ELR (cell line): ENCODE measurements at places on chromosomes 7 and 10.

GRCh38 chr7:97845622-97846203 is 26.5 kb downstream of the ASNS start:
- DNase-seq, result peak; percentile 49

DNA sequence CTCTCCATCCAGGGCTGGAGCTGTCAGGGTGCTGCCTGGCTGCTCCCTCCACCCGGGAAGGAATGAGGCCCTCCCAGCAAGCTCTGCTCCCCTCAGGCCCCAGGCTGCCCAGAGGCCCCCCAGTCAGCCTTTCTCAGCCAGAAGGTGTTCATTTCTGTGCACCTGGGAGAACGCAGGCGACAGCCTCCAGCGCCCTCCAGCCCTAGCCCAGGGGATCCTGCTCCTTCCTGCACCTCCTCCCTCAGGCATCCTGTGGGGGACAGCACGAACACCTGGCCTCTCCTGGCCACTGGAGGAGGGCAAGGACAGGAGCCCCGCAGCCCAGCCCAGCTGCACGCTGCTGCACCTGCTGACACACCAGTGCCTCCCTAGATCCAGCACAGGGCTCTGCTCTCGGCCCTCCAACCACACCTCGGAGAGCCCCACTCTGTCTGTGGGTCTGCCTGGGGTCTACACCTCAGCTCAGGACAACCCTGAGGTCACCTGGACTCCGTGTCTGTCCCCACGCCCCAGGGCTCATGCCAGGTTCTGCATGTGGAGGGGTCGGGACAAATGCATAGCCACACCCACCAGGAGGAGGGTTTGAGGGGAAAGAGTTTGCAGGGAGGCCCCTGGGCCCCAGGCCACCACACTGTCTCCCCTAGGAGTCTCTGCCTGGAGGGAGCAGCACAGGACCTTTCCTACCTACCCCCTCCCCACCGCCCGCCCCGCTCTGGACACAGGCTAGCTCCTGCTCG is 7.4 kb upstream of the PWWP2B start:
- DNase-seq, result no peak

- DNase-seq, result no peak
Observed at GRCh38 chr7:111103678-111104274, 12.8 kb downstream of the LRRN3 start.

GRCh38 chr10:20627087-20627486 is 270.0 kb downstream of the NEBL start:
- DNase-seq, result no peak

- DNase-seq, result peak; percentile 31
Observed at GRCh38 chr10:102781921-102782557, 38.3 kb downstream of the WBP1L start.

DNA sequence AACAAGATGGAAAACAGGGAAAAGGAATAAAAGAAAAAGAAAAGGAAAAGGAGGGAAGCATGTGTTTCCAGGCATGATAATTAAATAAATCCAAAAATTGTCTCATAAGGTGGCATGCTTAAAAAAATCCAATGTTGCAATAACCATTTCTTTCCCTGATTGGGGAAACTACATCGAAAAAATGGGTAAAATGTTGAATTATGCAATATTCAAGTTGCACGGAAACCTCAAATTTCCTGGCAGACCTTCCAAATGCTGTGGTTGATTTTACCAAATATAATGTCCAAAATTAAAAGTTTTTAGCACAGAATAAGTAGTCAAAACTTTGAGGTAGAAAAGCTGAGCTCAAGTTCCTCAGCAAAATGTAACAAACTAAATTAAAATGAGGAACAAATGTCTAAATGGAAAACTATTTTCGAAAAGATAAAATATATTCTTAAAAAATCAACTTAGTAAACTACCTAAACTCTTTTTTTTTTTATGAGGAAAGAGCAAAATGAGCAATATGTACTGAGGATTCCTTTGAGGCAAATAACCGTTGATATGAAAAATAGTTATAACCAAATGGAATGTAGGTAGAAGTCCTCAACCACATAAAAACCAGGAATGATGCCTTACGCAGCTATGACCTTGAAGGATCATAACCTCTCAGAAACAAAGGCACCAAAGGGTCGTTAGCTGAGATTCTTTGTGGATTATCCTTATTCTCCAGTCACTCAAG is 52.6 kb downstream of the MACC1 start:
- DNase-seq, result no peak

DNA sequence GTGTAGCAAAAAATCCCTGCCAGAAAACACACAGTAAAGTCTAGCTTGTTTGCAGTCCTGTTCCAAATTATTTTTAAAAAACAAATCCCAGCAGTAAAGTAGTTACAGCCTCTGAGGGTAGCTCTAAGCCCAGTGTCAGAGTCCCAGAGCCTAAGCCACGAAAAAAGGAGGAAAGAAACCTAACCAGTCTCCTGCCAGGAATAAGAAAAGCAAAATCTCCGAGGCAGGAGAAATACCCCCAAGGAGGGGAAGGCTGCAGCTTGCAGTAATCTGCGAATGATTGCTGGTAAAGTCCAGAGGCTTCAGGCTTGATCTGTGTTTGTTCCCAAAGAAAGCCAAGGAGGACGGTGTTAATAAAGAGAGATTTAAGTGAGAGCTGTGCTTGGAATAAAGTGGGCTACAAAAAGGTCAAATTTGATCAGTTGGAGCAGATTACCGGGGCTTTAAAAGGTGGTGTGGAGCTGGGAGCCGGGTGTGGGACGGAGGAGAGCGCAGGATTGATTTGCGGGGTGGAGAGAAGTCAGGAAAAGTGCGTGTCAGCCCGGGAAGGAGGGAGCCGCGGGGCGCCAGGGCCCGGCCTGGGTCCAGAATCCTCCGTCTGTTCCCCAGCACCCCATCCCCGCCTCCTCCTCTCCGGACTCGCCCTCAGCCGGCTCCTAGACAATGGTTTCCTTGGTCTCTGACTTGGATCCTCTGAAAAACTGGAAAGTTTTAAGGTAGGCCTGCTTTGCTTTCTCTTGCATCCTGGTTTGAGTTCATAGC is 219.4 kb upstream of the CELF2 start:
- no peak for DNase-seq

DNA sequence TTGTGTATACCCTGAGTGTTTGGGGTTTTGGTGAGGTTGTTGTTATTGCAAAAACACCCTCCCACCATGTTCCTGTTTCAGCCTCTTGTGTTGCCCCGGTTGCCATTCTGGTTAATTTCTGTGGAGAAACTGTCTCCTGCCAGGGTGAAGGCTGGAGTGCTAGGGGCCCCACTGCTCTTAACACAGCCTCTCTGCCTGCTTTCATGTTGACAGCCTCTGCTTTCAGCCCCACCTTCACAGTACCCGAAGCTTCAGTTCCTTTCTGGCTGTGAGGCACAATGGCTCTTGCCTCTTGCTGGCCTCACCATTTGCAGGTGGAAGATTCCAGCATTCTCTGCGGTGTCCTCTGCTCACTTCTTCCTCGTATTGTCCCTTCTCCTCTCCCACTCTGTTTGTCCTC is 19.2 kb downstream of the SLC18A2 start:
- no peak for DNase-seq

DNA sequence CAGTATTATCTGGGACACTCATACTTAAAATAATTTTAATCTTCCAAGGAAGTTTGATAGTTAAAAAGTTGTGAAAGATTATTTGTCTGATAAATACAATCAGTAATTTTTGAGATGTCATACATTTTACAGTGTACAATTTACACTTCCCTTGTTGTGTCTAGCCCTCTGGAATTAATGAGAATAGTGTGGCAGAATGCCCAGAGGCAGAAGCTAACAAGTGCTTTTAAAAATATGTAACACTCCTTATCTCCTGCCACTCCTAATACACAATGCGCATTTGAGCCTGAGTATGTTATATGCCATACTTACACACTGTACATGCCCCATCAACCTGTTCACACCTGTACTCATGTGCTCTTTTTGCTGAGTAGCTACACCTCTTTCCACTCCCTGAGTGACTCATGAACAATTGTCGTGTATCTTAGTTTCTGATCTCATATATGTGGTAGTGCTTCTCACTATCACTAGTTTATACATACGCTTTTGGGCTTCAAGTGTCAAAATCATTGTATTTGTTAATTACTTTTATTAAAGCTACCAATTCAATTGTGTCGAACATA is 106.9 kb upstream of the GNAI1 start:
- DNase-seq, result no peak

DNA sequence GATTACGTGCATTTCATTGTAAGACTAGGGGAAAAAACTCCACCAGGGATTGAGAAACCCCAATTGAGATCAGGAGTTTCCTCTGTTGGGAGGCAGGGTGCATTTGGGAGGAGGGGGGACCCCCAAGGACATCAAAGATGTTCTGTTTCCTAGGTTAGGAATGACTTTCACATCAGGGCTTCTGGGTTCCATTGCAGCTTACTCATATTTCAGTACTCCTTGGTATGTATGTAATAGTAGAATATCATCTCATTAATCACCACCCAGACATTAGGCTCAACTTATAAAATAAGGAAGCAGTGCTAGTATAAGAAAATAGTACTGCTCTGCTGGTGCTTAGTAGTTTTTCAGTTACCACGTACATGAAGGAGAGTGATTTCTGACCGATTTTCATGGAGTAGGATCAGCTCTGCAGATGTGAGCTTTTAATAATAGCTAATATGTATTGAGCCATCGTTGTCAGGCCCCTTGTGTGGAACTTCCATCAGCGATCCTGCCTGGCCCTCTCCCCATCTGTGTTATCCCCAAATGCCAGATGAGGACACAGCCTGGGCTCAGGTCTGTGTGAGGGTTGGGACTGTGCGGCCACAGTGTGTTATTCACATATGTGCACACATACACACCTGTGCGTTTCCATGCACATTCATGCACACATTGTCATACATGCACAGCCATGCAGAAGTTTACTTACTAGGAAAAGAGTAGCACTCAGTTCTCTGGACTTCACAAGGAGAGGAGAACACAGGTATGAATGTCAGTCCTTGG is 23.5 kb downstream of the UPP1 start:
- DNase-seq, result peak; percentile 74

GRCh38 chr10:15483215-15484075 is 112.4 kb upstream of the FAM171A1 start:
- no peak for DNase-seq

DNA sequence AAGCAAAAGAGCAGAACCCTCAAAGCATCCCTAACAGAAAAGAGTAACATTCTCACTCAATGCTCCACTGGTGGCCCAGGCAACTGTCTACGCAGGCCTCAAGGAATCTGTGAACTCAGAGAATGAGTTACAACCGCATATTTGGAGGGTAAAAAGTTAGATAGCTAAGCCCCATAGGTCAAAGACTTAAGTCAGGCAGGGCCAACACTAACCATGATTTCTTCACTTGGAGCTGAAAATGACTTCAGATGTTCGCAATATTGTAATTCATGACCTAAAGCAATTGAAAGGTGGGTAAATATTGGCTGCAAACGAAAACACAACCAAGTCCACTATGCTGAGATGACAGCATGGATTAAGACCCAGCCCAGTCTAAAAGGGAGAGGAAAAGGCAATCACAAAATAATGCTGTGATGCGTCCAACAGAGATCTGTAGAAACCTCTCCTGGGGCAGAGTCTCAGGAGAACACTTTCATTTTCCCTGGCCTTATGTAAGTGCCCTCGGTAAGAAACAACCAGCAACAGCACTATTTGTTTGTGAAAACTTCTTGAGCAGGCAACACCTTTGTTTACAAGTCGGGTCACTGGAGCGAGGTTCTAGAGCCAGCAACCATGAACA is 176.5 kb downstream of the TNS3 start:
- no peak for DNase-seq

DNA sequence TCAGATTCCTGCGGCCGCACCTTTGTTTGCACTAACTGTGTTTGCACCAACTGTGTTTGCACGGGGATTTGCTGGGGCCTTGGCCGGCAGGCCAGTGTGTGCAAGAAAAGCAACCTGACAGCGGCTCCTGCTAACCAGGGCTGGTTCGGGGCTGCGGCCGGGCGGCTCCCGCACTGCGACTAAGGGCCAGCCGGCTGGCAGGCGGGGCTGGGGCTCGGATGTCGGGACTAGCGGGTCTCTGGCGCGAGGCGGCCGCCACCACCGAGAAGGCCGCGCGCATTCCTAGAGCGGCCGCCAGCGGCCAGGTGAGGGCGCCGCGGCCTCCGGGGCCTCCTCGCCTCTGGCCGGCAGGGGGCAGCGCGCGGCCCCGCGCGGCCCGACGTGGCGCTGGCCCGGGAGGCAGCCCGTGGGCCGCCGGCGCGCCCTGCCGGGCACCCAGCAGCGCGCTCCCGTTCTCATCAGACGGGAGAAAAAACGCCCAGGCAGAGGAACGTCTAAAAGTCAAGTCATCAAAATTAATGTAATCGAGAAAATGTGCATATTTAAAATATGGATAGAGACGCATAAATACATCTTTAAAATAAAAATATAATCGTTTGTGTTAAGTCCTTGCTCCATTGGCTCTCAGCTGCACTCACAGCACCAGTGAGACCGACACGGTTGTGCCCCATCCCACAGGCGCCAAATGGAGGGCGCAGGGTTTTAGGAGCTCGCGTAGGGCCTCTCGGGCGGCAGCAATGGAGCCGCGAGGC is 38.5 kb downstream of the ZNF777 start:
- peak; percentile 64 for DNase-seq

GRCh38 chr10:131730771-131731497 is 169.9 kb upstream of the PPP2R2D start:
- DNase-seq, result no peak

GRCh38 chr10:52239771-52240170 is 74.3 kb upstream of the DKK1 start:
- no peak for DNase-seq

- DNase-seq, result no peak
Observed at GRCh38 chr7:148395352-148395811, 195.2 kb upstream of the C7orf33 start.

GRCh38 chr7:89837515-89837914 is 316.8 kb upstream of the STEAP1 start:
- no peak for DNase-seq

- DNase-seq, result peak; percentile 48
Observed at GRCh38 chr7:139619367-139619657, 95.8 kb downstream of the CLEC2L start.

- DNase-seq, result peak; percentile 25
Observed at GRCh38 chr7:128266883-128267594, 26.0 kb downstream of the LEP start.

DNA sequence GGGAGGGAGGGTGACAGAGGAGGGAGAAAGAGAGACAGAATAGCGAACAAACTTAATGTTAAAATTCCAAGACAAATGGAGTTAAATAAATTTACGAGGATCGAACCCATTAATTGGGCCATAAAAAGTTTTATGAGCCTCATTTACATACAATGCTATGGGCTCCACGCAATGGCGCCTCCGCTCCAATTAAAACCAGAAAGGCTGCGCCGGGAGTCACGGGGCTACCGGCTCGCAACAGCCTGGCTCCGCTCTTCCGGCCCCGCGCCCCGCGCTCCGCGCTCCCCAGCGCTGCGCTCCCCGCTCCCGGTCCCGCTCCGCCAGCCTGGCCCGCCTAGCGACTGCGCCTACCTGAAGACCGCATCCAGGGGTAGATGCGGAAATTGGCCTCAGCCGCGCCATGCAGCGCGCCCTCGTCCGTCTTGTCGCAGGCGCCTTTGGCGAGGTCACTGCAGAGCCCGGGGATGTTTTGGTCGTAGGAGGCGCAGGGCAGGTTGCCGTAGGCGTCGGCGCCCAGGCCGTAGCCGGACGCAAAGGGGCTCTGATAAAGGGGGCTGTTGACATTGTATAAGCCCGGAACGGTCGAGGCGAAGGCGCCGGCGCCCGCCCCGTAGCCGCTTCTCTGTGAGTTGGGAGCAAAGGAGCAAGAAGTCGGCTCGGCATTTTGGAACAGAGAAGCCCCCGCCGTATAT is 513 bp downstream of the HOXA7 start:
- DNase-seq, result peak; percentile 58

- peak; percentile 33 for DNase-seq
Observed at GRCh38 chr10:103171278-103171677, 21.8 kb downstream of the NT5C2 start.
